ENCODE measurements at places on chromosomes 12 and 14.

- no peak overlapping the region for H3K27ac ChIP-seq
- no peak for DNase-seq
These were observed 16.4 kb downstream of the ANO6 start for GRCh38 chr12:45232146-45232755.

DNA sequence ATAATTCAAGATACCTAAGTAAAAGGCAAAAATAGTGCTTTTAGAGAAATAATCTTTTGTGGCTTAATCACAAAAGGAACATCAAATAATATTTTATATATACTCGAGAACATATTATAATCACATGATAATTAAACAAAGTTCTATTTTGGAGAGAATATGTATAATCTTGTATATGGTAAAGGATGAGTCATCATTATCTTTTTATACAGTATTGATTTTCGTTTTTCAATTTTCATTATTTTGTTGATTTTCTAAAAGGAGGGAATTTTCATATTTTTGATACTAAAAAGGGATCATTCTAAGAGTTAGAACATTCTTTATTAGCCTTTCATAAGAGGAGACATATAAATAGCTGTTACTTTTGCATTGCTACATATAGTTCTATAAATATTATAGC, 77.3 kb upstream of the TTC7B start:
- H3K4me1 ChIP-seq = peaks cover 12% of the 10 kb centered on the region
- no peak for DNase-seq
- H3K36me3 ChIP-seq = no peaks in the 10 kb centered on the region
- peaks cover 3% of the 10 kb centered on the region for H3K27me3 ChIP-seq
- no peak overlapping the region for H3K27ac ChIP-seq
- H3K4me3 ChIP-seq = no peak overlapping the region

GRCh38 chr12:122865268-122866231, 30.3 kb downstream of the HIP1R start:
- peaks cover 9% of the 10 kb centered on the region for H3K36me3 ChIP-seq
- H3K4me3 ChIP-seq = no peak overlapping the region
- H3K27ac ChIP-seq = no peak overlapping the region
- peaks cover 2% of the 10 kb centered on the region for H3K4me1 ChIP-seq

- peaks cover 5% of the 10 kb centered on the region for H3K27me3 ChIP-seq
- H3K4me3 ChIP-seq = no peak overlapping the region
- DNase-seq = no peak
- H3K36me3 ChIP-seq = peaks cover 20% of the 10 kb centered on the region
These were observed 13.0 kb upstream of the AMN start for GRCh38 chr14:102909462-102909861.

- no peak overlapping the region for H3K27ac ChIP-seq
- no peaks in the 10 kb centered on the region for H3K36me3 ChIP-seq
- DNase-seq = no peak
- H3K27me3 ChIP-seq = peaks cover 2% of the 10 kb centered on the region
- no peaks in the 10 kb centered on the region for H3K4me1 ChIP-seq
These were observed 50.1 kb upstream of the STK38L start for GRCh38 chr12:27193854-27194544.

DNA sequence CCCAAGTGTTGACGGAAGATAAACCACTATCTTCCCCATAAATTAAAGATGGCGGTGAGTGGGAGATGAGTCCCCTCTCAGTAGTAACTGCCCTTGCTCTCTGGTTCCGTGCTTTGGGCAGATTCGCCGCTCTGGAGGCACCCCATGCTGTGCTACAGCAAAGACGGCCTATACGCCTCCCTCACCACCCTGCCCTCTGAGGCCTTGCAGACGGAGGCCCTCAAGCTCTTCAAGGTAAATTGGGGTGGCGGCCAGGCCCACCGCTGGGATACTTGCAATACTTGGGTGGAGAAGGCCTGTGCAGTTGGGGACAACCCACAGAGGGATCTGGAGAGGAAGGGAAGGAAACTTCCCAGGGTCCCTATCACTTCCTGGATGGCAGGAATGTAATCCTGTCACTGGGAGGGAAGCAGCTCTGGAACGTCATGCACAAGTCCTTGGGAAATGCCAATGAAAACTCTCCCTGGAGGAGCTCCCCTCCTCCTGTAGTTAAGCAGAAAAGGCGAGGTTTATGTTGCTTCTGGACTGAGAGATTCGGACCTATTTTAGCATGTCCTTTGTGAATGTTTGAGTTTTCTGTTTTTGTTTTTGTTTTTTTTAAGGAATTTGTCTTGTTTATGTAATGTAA, 22.8 kb downstream of the PIGH start:
- peaks cover 1% of the 10 kb centered on the region for H3K4me1 ChIP-seq
- DNase-seq = no peak
- H3K4me3 ChIP-seq = no peak overlapping the region
- no peak overlapping the region for H3K27ac ChIP-seq

DNA sequence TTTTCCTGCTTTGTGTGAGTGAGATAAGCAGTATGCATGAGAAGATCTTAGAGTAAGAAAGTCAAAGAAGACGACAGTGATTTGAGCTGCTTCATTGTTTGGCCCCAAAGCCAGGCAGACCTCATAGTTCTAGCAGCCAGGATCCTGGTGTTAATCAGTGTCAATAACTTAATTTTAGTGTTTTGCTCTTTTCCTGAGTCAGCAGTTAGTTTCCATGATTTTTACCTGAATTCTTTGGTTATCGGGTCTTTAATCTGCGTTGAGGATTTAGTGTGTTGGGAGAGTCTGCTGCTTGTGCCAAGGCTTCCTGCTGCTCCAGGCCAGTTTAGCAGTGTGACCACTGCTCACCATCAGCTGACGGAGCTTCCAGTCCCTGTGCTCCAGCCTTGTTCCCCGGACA, 241.6 kb upstream of the SOX5 start:
- H3K4me1 ChIP-seq = no peaks in the 10 kb centered on the region
- DNase-seq = no peak
- H3K27ac ChIP-seq = no peak overlapping the region
- no peaks in the 10 kb centered on the region for H3K27me3 ChIP-seq
- no peaks in the 10 kb centered on the region for H3K36me3 ChIP-seq
- no peak overlapping the region for H3K4me3 ChIP-seq

DNA sequence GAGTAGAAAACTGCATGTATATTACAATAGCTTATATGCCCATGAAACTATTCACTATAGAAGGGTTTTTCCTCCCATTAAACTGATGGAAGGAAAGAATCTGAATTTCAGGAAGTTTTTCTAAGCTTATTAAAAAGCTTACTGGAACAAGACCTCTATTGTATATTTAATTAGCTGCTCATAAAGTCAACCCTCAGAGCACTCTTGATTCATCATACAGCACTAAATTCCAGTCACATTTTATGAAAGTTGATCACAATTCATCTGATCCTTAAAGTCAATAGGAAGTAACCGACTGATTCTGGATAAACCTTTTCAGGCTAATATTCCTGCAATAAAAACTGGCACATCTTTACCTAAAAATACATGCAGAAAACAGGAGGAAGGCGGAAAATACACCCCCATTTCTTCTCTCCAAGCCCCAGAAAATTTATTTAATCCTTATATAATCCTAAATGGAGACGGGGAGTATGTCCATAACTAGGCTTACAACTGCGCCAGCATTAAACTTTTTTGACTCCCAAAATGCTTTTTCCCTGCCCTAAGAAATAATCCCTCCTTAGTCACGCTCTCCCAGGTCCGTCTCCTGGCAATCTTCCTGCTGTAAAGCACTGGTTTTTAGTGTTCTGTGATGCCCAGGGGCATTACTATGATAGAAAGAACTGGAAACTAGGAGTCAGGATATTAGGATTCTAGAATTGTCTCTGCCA, 35.3 kb downstream of the DICER1 start:
- H3K4me3 ChIP-seq = no peak overlapping the region
- H3K4me1 ChIP-seq = peaks cover 27% of the 10 kb centered on the region
- H3K27ac ChIP-seq = no peak overlapping the region
- no peaks in the 10 kb centered on the region for H3K27me3 ChIP-seq
- no peaks in the 10 kb centered on the region for H3K36me3 ChIP-seq
- DNase-seq = no peak

- H3K4me3 ChIP-seq = no peak overlapping the region
- no peaks in the 10 kb centered on the region for H3K36me3 ChIP-seq
- no peak overlapping the region for H3K27ac ChIP-seq
- no peak for DNase-seq
- peaks cover 2% of the 10 kb centered on the region for H3K27me3 ChIP-seq
These were observed 65.8 kb upstream of the COCH start for GRCh38 chr14:30808576-30808975.

DNA sequence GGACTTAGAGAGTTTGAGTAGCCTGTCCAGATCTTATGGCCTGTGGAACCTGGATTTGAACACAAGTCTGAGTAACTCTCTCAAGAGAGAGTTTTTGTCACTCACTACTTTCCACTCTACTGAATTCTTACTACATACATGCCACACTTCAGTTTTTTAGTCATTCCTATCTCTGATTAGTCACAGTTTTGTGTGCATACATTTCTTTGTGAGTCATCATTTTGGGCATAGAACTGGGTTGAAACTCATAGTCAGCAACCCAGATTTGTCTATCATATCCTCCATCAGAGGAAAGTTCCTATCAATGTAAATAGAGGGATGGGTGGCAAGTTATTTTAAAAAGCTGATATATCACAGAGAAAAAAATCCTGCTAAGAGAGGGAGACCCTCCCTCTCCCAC, 42.9 kb downstream of the FLRT2 start:
- H3K4me1 ChIP-seq = peaks cover 20% of the 10 kb centered on the region
- DNase-seq = no peak
- H3K27ac ChIP-seq = no peak overlapping the region
- no peaks in the 10 kb centered on the region for H3K27me3 ChIP-seq
- no peak overlapping the region for H3K4me3 ChIP-seq

GRCh38 chr12:29847246-29847645, 63.5 kb upstream of the TMTC1 start:
- H3K27ac ChIP-seq = no peak overlapping the region
- H3K36me3 ChIP-seq = no peaks in the 10 kb centered on the region
- no peaks in the 10 kb centered on the region for H3K4me1 ChIP-seq
- no peak overlapping the region for H3K4me3 ChIP-seq
- H3K27me3 ChIP-seq = no peaks in the 10 kb centered on the region

- H3K4me3 ChIP-seq = no peak overlapping the region
- no peaks in the 10 kb centered on the region for H3K4me1 ChIP-seq
- no peaks in the 10 kb centered on the region for H3K36me3 ChIP-seq
- H3K27ac ChIP-seq = no peak overlapping the region
- H3K27me3 ChIP-seq = no peaks in the 10 kb centered on the region
- DNase-seq = no peak
These were observed 1.4 kb upstream of the ACSM4 start for GRCh38 chr12:7302266-7302986.

GRCh38 chr12:109797905-109798669, 35.1 kb downstream of the TRPV4 start:
- H3K27me3 ChIP-seq = peaks cover 10% of the 10 kb centered on the region
- H3K4me3 ChIP-seq = no peak overlapping the region
- no peaks in the 10 kb centered on the region for H3K36me3 ChIP-seq
- DNase-seq = no peak
- no peak overlapping the region for H3K27ac ChIP-seq

- H3K27me3 ChIP-seq = peaks cover 4% of the 10 kb centered on the region
- H3K36me3 ChIP-seq = no peaks in the 10 kb centered on the region
- H3K4me1 ChIP-seq = no peaks in the 10 kb centered on the region
- no peak overlapping the region for H3K27ac ChIP-seq
These were observed 454.2 kb downstream of the AEBP2 start for GRCh38 chr12:19893514-19893913.

- H3K27ac ChIP-seq = no peak overlapping the region
- no peak for DNase-seq
- H3K27me3 ChIP-seq = peaks cover 5% of the 10 kb centered on the region
- peaks cover 3% of the 10 kb centered on the region for H3K4me1 ChIP-seq
- no peak overlapping the region for H3K4me3 ChIP-seq
- H3K36me3 ChIP-seq = no peaks in the 10 kb centered on the region
These were observed 52.5 kb upstream of the RIN3 start for GRCh38 chr14:92460916-92461579.

DNA sequence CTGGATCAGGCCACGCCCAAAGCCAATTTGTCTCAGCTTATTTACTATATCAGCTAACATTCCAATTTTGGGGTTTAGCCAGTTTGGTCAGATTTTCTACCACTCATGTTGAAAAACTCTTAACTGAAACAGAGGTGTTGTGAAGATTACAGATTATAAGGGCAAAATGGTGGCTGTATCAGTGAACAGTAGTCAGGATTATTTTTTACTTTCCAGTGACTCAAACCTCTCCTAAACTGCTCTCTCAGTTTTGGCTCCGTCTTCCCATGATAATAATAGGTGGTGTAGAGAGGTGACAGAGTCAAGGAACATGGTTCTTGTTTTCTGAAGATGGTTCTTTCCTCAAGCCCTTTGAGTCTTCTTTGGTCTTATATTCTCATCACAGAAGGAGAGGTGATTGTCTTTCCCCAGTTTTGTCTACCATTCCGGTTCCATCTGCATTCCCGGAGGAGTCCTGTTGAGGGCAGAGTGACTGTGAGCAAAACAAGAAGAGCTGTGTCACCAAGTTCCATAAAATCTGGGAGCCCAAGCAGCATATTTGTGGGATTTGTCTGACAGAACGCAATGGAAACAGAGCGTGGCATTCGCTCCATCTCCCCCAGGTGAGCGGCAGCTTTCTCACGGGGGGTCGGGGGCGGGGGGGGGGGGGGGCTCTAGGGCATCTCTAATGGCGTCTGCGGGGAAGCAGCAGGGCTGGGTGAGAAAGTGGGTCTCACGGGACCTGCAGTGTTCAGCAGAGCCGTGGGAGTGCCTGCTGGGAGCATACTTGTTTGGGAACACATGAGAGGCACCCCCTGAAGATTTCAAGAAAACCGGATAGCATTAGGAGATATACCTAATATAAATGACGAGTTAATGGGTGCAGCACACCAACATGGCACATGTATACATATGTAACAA, 59.1 kb downstream of the TBC1D30 start:
- H3K4me3 ChIP-seq = no peak overlapping the region
- H3K27ac ChIP-seq = no peak overlapping the region
- H3K27me3 ChIP-seq = no peaks in the 10 kb centered on the region
- DNase-seq = no peak
- peaks cover 3% of the 10 kb centered on the region for H3K4me1 ChIP-seq

DNA sequence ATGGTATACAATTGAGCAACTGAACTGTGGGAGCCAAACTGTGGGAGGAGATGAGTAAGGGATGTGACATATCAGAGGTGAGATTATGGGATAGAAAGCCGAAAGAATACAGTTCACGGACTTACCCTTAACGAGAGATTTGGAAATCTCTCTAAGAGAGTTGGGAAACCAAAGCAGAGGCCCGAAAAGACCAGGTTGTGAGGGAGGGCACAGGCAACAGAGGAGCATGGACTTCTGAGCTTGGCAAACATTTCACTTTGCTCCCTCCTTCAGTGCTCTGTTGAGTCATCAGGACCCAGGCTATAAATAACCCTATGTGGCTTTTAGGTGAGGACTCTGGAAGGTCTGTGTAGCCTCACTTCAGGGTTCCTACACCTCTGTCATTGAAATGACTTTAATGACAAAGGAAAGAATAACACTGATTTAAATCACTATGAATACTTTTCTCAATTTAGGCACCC, 120.6 kb downstream of the TGFB3 start:
- no peak overlapping the region for H3K4me3 ChIP-seq
- no peak overlapping the region for H3K27ac ChIP-seq
- no peaks in the 10 kb centered on the region for H3K27me3 ChIP-seq
- peaks cover 5% of the 10 kb centered on the region for H3K4me1 ChIP-seq

DNA sequence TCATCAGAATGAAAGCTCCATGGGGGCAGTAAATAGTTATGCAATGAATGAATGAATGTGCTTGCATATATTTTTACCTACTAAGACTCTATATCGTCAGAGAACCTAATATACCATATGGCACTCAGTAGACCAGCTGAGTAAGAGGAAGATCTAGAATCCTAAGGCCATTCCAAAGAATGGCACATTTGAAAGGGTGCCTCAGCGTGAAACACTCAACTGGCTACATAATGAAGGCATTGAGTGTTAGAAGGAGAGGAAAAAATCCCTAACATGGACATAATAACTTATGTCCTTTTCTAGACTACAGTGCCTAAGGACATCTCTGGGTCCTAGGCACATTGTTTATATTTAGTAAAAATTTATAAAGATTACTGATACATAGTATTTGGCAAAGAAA, 61.7 kb upstream of the ARID2 start:
- H3K27me3 ChIP-seq = peaks cover 2% of the 10 kb centered on the region
- H3K27ac ChIP-seq = no peak overlapping the region
- no peaks in the 10 kb centered on the region for H3K4me1 ChIP-seq
- no peaks in the 10 kb centered on the region for H3K36me3 ChIP-seq
- no peak for DNase-seq

Measured in glutamatergic neuron (in vitro differentiated cells).